Hematopoietic multipotent progenitor cell treated with erythropoietin and hydrocortisone succinate and interleukin-3 and kit ligand, for 6 days (in vitro differentiated cells): ENCODE measurements at places on chromosomes 11 and 22.

DNA sequence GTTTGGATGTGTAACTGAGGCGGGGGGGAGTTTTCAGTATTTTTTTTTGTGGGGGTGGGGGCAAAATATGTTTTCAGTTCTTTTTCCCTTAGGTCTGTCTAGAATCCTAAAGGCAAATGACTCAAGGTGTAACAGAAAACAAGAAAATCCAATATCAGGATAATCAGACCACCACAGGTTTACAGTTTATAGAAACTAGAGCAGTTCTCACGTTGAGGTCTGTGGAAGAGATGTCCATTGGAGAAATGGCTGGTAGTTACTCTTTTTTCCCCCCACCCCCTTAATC lies 2.3 kb downstream of the MALAT1 start:
- no peak for DNase-seq

GRCh38 chr11:110492321-110492685 lies 62.6 kb downstream of the FDX1 start:
- no peak for DNase-seq

GRCh38 chr22:23844739-23845202 lies 6.0 kb upstream of the DERL3 start:
- no peak for DNase-seq

- DNase-seq, result no peak
These were observed 432.7 kb downstream of the TBC1D22A start for GRCh38 chr22:47195156-47195483.

DNA sequence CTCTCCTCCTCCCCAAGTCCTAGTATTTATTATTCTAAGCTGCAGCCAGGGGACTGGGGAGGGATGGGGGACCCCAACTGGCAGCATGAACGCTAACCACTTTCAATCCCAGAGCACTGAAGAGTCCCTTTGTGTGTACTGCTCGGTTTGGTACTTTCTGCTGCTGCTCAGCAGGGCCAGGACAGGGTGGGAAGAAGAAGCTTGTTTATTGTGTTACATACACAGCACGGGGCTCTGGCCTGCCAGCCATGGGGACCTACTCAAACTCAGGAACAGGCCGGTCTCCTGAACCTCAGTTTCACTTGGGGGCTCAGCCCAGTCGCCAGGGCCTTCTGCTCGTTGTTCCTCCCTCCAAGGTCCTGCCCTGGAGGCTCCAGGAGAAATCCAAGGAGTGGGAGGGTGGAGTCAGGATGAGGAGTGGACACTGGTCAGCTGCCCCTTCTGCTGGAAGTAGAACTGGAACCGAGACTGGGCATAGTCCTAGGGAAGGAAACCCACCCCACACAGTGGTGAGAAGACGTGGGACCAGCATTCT lies 616 bp upstream of the CPT1B start:
- DNase-seq, result no peak

GRCh38 chr11:41457216-41458014 lies 2.0 kb downstream of the LRRC4C start:
- DNase-seq, result no peak

DNA sequence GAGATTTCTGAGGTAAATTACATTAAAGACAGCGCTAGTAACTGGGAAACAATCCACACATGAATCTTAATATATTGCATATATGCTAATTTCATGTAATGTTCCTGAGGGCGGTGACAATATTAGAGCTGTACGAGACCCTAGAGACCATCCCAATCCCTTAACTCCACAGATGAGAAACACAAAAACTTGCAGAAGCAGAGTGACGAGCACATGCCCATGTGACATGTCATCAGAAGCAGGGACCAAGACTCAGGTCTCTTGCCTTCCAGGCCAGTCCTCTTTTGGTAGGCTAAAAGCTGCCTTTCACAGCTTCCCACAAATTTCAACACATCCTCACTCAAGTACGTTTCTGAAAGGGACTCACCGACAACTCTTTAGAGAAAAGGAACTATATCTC lies 11.8 kb downstream of the MAPK1 start:
- peak; percentile 48 for DNase-seq

DNA sequence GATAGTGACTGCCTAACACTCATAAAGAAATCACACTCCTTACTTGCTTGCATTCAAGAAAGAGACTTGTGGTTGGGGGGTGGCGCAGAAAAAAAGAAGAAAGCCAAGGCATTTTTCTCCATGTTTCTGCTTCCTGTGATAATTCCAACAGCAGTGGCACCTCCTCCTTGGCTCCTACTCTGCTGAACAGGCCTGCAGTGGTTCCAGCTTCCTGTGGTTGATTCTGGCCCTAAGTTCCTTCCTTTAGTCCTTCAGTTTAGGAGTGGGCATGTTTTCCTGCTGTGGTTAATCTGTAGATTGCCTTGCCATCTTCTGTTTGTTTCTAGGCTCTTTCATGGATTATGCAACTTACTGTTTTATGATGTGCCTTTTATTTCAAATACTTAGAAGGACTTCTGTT lies 940.4 kb downstream of the DLG2 start:
- DNase-seq, result peak; percentile 22

GRCh38 chr22:27798511-27799014 lies 3.0 kb downstream of the MN1 start:
- no peak for DNase-seq

DNA sequence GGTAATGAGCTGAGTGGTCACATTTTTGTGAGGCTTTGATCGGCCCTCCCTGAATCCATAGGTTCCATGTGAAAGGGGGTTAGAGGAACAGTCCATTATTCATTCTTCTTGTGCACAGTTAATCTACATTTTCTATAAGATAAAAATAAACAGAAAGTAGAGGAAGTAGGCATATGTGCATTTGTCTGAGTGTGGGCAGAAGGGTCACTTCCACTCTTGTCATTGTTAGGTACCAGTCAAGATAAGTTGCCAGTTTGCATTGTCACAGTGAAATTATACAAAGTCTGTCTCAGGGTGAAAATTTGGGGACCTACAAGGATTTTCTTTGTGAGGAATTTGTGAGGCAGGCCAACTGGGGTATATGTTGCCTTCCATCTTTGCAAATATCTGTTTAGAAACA lies 4.6 kb upstream of the APOL4 start:
- no peak for DNase-seq

- no peak for DNase-seq
These were observed 111.8 kb downstream of the OSBP2 start for GRCh38 chr22:30806391-30806861.

GRCh38 chr11:80727315-80727714 lies 1286.5 kb upstream of the TENM4 start:
- no peak for DNase-seq

GRCh38 chr11:122036018-122036417 lies 80.0 kb downstream of the BLID start:
- DNase-seq, result no peak

DNA sequence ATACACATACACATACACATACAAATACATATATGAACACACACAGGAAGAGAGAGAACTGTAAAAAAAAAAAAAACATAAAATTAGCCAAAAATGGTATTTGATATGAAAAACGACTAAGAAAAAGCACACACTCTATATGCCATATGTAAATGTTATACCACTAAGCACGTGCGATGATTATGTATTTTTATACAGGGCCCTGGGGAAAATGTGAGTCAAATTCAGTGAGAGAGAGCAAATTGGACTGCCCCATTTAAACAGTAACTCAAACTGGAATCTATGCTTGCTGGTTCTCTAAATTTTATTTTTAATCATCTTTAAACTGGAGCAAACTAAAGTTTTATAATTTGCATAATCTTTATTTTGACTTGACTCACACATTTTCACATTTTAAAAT lies 197.8 kb upstream of the MTNR1B start:
- DNase-seq, result no peak

GRCh38 chr11:59206635-59207034 lies 6.1 kb downstream of the MPEG1 start:
- peak; percentile 66 for DNase-seq

DNA sequence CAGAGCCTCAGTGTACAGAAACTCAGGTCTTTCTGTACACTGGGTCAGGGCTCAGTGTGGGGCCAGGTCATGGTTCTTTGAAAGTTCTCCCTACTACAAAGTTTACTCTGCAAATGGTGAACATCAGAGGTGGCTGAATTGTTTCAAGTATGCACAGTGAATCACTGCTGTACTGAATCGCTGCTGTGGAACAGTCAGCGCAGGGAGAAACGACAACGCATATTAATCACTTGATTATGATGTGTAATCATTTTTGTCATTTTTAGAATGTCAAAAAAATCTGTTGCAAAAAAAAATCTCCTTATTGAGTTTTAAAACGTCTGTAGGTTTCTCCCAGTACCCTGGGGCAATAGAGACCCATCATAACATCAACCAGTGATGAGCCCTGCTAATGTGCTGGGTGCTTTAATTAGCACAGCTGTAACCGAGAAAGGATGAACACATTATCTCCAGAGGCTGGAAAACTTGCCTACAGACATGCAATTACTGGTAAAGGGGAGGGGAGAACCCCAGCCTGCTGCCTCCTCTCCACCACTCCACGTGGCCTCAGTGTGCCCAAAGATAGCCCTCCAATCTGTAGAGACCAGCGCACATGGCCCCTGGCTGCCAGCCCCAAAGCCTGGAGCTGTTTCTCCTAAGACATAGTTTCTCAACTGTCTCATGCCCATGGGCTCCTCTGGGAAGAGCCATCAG lies 12.8 kb downstream of the ARRB1 start:
- peak; percentile 85 for DNase-seq

DNA sequence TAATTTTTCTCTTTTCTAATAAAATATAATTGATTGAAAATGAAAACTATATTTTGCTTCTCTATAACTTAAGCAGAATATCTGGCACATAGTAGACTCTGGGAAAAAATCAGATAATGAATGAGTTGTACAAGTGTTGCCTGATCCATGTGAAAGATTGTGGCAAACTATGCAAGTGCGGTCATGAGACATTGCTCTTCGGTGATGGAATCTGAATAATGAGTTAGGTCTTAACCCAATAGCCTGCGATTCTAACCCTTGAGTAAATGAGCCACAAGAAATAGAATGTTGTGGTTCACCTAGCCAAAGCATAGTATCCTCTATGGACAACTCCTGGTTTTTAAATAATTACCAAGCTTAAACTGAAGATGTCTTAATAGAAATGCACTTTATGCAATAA lies 333.7 kb upstream of the LUZP2 start:
- DNase-seq, result no peak

DNA sequence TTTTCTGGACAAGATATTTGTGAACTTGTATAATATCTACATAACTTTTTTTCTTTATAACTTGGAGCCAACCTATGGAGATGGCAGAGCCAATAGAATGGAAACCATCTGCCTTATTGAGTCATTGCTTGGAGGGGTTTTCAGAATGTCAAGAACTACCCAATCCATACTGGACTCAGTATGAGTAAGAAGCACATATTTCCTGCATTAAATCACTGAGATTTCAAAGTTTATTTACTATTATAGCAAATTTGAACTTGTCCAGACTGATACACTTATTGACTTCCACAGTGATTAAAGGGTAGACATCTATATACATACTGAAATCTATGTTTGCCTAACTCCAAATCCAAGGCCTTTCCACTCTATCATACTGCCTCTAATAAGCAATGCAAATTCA lies 704.0 kb downstream of the KCNA4 start:
- no peak for DNase-seq

- DNase-seq, result no peak
These were observed 92.2 kb downstream of the AMOTL1 start for GRCh38 chr11:94860333-94860732.

- no peak for DNase-seq
These were observed 14.3 kb upstream of the SREBF2 start for GRCh38 chr22:41818596-41818995.

DNA sequence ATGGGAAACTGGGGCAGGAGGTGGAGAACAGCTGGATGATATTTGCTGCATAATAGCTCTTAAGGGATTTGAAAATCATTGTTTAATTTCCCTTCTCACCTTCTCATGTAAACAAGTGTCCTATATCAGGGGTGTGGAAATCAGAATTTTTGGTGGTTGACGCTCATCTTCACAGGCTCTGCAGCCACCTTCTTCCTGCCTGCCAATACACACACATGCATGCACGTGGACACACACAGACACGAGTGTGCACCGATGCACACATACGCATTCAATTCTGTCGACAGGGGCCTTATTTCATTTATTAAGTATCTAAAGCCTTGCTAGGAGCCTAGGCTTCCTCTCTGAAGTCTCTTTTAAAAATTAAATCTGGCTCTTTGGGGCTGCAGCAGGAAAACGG lies 349.4 kb upstream of the NCAM1 start:
- no peak for DNase-seq

DNA sequence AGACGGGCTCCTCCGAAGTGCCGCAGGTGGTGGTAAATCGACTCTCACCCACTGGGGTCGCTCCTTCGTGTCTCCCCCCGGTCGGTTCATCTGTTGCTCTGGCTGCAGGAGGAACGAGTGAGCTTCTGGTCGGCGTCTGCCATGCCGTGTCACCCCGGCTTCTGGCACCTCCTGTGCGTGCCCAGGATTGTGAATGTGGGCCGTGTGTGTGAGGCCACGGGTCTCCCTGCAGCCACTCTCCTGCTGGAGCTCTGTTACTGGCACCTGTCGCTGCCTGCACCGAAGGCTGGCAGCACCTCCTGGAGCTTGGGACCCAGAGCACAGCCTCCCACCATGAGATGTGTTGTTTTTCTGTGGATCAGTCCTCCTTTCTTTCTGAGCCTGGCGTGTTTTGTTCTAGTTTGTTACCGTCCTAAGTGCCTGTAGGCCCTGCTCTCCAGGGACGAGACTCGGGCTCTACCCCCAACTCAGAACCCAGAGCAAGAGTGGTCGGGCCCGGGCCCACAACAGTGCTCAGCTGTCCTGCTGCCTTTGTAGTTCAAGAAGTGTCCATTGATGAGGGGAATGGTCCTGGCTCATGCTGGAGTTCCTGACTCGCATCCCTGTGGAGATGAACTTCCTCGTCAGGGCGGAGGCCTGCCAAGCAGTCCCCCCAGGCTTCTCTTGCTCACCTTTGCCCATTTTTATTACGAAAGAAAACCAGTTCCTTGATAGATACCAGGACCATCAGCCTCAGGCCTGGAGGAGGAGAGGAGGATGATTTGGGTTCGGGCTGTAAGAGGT lies 66.6 kb downstream of the MED15 start:
- DNase-seq, result no peak

DNA sequence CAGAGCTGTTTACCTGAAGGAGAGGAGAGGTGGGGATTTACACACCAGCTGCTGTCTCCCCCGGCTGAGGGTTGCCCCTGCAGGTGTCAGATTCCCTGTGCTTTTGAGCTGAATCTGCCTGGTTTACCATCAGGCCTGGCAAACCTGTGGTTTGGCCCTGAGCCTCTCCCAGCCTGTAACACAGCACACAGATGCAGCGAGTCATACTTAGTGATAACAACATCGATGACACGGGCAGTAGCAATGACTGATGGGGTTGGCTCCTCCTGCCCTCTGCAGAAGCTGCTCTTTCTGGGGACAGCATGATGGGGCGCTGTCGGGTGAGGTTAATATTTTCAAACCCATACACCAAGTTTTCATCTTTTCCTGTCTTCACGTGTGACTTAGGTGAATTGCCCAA lies 380.0 kb upstream of the B3GAT1 start:
- DNase-seq, result no peak
